H7 (cell line): ENCODE measurements at places on chromosomes 5 and 9. TPM values are rescaled to one million over a fixed set of nuclear protein-coding genes. Genes with fewer than 3 reads are reported as not detected.

The C9orf153 gene
- total RNA-seq = not detected in 2 replicates

The FNIP1 gene
- 17.6 and 21.5 TPM in 2 replicates for total RNA-seq

The EXOSC2 gene
- total RNA-seq = 53.1 and 61.9 TPM in 2 replicates

GRCh38 chr5:994272-994607, 14.4 kb upstream of the NKD2 start:
- DNase-seq = no peak

The HACD4 gene
- total RNA-seq = 0.42 and 0.55 TPM in 2 replicates

DNA sequence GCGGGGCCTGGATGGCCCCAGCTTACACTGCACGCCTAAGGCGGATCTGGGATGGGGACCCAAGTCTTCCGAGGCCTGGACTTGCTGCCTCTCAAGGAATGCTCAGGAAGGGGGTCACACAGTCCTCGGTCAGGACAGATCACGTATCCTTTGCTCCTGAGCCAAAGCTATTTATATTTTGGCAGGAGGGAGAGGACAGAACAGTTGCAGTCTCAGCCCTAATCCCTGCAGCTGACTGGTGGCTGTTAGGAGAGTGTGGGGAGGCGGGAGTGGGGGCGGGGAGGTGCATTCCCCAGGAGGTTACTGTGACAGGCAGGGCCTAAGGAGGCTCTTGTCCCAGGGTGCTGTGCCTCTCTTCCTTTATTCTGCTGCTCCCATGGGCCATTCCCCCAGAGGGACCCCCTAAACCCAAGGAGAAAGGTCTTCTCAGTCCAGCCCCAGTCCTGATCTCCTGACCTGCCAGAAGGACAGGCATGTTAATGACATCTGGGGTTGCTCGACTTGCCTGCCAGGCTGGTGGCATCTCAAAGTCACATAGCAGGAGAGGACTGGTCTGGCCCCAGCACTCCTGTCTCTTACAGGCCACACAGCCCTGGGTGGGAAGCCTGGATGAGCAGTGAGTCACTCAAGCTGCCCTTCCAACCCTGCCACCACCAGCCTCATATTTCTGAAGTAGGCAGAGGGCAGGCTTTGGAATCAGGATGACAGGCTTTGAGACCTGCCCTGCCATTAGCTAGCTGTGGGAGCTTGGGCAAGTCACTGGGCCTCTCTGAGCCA, 51.9 kb downstream of the COL27A1 start:
- DNase-seq = peak; percentile 80

GRCh38 chr9:78618735-78619134, 321.8 kb downstream of the PSAT1 start:
- DNase-seq = no peak

DNA sequence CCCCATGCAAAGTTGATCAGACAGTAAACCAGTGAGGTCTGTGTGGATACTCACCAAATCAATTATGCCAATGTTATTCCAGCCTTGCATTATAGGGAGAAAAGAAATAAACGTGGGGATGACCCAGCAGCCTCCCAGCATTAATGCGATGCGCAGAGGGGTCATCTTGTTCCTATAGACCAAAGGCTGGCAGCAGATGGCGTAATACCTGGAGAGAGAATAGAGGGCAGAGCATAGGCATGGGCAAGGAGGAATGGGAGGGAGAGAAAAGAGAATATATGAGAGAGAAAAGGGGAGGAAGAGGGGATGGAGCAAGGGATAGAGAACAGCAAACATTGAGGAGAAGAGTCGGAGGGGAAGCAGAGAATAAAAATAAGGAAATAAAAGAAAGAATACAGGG, 131.2 kb downstream of the HTR4 start:
- DNase-seq = peak; percentile 10

DNA sequence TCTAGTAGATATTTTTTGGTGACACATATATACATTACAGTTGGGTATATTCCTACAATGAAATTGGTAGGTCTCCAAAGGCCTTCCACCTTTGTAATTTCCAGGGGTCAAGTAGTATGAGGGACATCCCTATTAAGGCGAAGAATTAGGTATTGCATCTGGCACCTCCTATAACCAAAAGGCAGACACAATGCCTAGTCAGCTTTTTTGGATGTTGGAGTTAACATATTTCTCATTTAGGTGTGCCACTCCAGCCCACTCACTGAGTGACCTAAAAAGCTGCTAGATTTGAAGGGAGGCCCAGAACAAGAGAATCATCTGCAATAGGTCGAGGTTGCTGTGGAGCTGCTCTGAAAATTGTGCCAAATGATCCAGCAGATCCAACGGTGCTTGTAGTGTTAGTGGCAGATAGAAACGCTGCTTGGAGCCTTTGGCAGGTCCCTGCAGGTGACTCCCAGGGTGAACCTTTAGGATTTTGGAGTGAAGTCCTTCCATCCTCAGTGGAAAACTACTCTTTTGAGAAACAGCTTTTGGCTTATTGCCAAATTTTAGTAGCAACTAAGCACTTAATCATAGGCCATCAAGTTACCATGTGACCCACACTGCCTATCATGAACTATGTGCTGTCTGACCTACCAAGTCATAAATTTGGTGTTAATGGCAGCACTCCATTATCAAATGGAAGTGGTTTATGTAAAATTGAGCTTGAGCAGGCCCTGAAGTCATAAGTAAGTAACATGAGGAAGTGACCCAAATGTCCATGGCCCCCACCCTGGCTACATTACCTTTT, 15.7 kb upstream of the FNIP1 start:
- no peak for DNase-seq

The OLFM1 gene
- 42.9 and 58.2 TPM in 2 replicates for total RNA-seq

DNA sequence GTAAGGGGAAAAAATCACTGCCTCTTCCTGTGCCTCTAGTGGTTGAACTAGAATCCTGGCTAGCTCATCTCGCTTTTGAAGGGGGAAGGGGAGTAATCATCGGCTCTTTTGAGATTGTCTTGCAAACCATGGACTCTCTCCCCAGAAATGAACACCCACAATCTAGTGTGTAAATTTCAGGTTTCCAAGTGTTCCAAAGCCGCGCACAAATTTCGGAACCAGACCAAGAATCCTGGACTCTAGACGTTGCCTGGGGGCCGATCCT, 4.9 kb upstream of the FOXE1 start:
- DNase-seq = peak; percentile 82

DNA sequence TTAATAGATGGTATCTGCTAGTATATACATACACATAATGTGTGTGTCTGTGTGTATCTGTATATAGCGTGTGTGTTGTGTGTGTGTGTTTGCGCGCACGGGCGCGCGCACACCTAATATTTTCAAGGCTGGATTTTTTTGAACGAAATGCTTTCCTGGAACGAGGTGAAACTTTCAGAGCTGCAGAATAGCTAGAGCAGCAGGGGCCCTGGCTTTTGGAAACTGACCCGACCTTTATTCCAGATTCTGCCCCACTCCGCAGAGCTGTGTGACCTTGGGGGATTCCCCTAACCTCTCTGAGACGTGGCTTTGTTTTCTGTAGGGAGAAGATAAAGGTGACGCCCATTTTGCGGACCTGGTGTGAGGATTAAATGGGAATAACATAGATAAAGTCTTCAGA, 757 bp downstream of the FXN start:
- DNase-seq = peak; percentile 69

- DNase-seq = no peak
These were observed 264.2 kb downstream of the TMEM38B start for GRCh38 chr9:105958587-105958986.

DNA sequence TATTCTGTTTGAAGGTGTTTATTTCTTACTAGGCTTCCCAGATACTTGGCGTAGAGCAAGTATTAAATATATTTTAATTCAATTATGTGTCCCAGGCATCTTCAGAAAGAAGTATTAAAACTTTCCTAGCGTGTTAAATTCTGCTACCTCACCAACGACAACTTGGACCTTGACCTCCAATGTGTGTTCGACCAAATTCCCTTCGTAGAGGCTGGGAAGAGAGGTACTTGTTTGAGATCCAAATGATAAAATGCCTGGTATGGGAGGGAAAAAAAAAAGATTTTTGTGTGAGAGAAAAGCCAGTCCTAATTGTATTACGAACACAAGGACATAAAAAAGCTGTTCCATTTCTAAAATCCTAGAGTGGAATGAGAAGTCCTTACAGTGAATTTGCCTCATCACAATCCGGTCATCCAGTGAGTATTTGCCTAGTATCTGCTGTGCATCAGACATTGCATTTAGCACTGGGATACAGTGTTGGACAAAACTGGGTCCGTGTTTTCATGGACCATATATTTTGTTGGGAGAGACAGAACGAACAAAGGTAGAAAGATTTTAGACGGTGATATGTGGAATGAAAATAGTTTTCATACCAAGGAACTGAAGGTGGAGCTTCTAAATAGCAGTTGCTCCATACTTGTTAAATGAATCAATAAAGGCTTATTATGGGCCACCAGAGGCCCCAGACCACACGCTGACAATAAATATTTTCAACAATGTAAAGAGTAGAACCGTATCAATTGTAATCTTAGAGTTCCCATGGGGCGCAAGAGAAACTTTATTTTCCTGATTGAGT, 103.1 kb downstream of the KIF4B start:
- no peak for DNase-seq

The ESM1 gene
- total RNA-seq = not detected in 2 replicates

GRCh38 chr5:139649082-139649991, 1.2 kb downstream of the CXXC5 start:
- no peak for DNase-seq

The NSUN2 gene
- 71.1 and 73.1 TPM in 2 replicates for total RNA-seq

DNA sequence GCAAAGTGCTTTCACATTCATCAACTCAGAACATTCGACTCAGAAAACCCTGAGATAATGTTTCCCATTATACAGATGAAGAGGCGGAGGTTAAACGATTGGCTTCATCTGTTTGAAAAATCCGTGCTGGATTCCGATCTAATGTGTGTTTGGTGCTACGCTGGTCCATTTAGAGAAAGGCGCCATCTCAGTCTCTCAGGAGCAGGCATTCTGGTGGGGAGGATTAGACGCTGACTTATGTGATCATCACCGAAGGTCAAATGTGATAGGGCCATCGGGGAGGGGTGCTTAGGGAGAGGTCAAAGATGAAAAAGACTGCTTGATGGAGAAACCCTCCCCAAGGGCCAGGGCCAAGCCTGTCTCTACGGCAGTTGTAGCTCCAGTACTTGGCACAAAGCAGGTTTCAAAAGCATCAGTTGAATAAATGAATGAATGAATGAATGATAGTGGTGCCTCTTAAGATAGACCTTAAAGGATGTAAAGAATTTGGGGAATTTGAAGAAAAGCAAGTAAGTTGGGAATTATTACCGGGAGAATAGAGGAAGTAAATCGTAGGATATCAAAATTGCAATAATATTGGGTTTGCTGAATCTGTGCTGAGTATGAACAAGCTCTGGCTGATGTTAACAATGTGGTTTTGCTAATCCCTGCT, 160.6 kb upstream of the SHB start:
- no peak for DNase-seq

The PCDHGB2 gene
- total RNA-seq = 0.03 TPM in 1 of 2 replicates, not detected in the other

GRCh38 chr9:96686638-96687335, 31.7 kb upstream of the PRXL2C start:
- DNase-seq = peak; percentile 94

GRCh38 chr5:43649256-43649655, 46.3 kb downstream of the NNT start:
- no peak for DNase-seq

The HMMR gene
- total RNA-seq = 65.2 and 91.2 TPM in 2 replicates

DNA sequence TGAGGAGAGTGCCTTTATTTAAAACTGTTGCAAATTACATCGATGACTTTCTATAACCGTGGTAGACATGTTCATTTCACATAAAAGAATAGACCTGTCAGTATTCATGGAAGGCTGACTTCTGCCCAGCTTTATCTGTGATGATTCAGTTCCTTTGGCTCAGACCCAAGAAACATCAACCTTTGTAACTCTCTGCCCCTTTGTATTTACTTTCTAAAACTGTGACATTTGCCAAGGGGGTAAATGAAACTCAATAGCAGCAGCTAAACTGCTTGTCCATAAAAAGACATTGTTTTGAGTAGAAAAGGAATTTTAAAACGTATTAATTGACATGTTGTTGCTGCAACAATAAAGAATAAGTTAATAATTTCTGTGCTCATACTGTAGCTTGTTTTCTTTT, 137.8 kb upstream of the ANKH start:
- no peak for DNase-seq

DNA sequence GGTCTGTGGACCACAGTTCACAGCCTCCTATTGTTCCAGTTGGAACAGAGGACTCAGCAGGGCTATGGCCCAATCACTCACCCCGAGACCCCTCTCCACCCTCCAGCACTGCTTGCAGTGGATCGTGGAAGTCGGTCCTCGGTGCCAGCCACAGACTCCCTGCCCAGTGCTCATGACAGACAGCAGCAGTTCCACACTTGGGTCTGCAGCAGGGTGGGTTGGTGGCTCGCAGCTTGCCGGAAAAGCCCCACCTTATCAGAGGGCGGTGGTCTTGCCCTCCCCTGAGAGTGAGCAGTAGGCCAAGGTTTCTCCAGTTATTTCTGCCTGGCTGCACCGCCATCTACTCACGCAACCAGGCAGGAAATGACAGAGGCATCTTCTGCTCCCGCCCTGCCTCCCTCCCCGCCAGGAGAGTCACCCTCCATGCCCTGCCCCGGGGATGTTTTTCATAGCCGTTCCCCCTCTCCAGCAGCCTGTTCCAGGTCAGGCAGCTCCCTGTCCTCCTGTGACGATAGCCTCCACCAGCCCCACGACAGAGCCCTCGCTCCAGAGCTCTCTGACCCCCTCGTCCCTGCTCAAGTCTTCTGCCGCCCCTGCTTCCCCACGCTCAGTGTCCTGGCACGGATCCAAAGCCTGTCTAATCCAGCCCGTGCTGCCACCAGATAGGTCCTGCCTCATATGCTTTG, 34.5 kb downstream of the UNC5A start:
- DNase-seq = no peak

The CCNI2 gene
- total RNA-seq = 0.07 and 0.18 TPM in 2 replicates

The FOXD4L4 gene
- total RNA-seq = not detected in 2 replicates

The SMC5 gene
- total RNA-seq = 11.1 and 25.9 TPM in 2 replicates

The TAF11L8 gene
- not detected in 2 replicates for total RNA-seq

DNA sequence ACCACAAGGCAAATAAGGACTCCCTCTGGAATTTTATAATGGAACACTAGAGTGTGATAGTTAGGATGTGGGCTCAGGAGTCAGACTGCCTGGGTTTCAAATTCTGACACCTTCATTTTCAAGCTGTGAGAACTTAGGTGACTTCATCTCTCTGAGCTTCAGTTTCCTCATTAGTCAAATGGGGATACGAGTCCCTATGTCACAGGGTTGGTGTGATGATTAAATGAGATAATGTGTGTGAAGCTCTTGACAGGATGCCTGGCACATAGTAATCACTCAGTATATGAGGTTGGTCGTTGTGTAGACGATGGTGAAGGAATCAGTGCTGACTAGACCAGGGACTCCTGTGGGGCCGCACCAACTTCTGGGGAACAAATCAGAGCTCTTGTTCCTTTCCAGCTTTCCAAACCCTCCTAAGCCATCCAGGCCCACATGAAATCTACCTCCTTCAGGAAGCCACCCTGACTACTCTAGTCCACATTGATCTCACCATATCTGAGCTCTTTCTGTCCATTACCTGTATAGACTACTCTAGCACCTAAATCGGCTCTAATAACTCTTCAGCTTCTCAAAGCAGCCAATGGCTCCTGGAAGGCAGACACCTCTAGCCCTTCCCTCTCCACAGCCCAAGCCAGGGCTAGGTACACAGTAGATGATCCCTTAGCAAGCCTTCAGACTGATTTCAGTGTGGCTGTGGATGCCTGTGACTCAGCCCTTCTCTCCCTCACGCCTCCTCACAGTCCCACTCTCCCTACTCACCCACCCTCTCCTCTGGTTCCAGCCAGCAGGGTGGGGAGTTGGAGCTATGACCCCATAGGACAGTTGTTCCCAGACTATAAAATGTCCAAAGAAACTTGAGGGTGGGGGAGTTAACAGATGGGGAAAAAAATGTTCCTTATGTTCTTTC, 2.5 kb upstream of the TCF7 start:
- no peak for DNase-seq

The PHF24 gene
- total RNA-seq = 0.37 and 0.42 TPM in 2 replicates

- DNase-seq = peak; percentile 56
These were observed 9.2 kb downstream of the JADE2 start for GRCh38 chr5:134534726-134535110.

The NRARP gene
- 27.7 and 34.8 TPM in 2 replicates for total RNA-seq
